Coronary artery (tissue), 2 donors: ENCODE measurements at places on chromosomes 6 and 20.
A peak's percentile ranks its signal among the peaks of the same experiment; 100 is the strongest.

GRCh38 chr6:34195726-34196115 is 41.0 kb upstream of the HMGA1 start:
- no peak for DNase-seq

- DNase-seq: peak; percentile 38
Measured at GRCh38 chr6:43744931-43745727, 24.9 kb upstream of the VEGFA start.

DNA sequence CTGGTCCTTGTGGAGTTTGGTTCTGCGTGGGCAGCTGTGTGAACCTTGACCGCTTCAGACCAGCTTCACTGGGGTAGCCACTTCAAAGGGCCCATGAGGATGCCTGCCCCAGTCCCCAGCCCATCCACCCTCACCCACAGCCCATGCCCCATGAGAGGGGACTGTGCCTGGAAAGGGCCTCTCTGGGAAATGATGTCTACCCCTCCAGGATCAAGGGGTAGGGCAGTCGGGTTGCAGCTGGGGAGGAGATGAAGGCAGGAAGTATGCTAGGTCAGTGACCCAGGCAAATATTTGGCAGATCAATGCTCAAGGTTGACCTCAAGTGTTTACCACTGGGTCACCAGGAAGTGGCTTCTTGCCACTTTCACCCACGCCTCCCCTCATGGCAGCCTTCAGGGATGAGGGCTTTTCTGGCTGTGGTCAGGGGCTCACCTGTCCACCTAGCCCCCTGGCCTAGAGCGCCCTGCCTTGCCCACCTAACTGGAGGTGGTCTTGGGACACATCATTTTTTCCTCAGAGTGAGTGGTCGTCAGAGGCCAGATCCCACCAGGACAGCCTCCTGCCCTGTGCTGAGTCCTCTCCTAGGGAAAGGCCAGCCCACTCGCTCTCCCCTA is 109.5 kb downstream of the SNX5 start:
- no peak for DNase-seq

DNA sequence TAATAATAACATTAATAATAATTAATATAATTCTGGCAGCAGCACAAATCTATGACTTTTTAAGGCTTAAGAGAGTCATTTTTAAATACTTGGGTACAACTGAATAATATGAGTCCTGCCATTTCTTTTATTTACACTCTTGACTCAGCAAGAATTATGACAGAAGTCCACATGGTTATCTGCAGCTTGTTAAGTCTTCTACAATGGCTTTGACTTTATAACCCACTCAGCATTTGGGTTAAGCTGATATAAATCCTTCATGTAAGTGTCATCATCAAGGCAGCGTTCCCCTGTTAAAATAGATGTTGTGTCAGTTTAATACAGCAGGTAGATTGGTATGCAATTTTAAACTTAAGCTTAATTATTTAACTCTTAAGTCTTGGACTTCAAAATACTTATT is 131.7 kb downstream of the ARHGAP18 start:
- DNase-seq: no peak

- peak; percentile 65 for DNase-seq
Measured at GRCh38 chr6:158624684-158625682, 19.6 kb downstream of the DYNLT1 start.

GRCh38 chr6:73565767-73566485 is 45.1 kb upstream of the EEF1A1 start:
- DNase-seq: no peak

DNA sequence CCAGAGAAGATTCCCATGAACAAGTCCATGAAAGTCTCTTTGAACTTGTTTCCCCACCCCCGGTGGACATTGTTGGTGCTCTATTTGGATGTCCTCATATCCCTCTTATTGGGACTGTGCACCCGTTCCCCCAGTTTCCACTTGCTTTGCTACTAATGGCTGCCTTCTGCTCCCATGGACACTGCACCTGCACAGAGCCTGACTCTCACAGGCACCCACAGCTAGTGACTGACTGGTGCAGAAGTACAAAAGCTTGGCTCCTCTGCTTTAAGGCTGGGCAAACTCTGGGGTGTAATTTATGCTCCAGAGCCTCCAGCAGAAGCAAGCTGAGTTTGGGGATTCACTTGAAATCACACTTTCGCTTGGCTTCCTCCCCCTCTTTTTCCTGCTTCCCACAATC is 239.9 kb upstream of the BTBD3 start:
- DNase-seq: no peak

DNA sequence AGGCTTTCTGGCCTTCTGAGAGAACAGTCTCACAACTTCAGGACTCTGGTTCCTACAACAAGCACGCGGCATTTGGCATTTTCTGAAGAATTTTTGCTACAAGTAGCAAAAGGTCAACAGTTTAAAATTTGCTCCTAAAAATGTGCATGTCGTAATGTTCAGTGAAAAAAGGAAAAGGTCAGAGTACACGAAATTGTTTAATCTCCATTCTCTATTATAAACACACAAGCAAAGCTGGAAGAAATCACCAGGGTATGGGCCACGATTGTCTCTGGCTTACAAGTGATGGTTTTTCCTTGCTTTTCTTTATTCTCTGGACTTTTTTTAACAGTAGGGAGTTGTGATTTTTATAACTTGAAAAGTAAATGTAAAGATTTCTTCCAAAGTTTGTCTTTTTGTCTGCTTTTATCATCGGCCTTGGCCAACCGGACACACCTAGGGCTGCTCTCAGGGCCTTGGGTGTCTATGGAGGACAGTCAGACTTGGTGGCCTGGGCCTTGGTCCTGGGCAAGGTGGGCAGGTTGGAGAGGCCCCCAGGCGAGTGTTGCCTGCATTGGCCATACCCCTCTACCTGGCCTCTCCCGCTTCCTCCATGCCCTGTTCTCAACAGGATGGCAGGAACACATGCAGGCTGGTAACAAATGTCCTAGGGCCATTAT is 32.4 kb downstream of the PLEKHG1 start:
- DNase-seq: no peak

- no peak for DNase-seq
Measured at GRCh38 chr6:72865467-72865866, 243.6 kb downstream of the KCNQ5 start.

- no peak for DNase-seq
Measured at GRCh38 chr20:64229507-64230061, 26.0 kb upstream of the PCMTD2 start.

DNA sequence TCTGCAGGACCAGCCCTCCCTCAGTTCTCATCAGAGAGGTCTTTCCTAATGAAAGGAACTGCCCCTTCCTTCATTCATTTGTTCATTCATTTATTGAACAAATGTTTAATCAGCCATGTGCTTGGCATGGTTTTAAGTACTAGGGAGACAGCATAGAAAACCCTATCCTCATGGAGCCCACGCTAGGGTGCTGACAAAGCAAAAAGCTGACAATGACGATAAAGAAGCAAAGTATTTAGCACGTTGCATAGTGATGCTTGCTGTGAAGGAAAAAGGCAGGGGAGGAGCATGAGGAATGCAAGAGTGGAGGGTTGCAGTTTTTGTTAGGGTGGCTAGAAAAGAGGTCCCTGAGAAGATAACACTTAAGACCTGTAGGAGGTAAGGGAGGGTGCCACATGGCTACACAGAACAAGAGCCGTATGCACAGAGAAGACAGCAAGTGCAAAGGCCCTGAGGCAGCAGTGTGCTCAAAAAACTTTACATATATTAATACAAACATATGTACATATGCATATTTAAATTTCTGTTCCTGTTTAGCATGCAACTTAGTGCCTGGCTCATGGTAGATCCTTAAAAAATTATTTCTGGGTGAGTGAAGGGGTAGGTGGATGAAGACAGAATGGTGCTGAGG is 98.9 kb downstream of the EYA2 start:
- DNase-seq: no peak

GRCh38 chr6:170137176-170137891 is 153.5 kb downstream of the DLL1 start:
- DNase-seq: peak; percentile 53

DNA sequence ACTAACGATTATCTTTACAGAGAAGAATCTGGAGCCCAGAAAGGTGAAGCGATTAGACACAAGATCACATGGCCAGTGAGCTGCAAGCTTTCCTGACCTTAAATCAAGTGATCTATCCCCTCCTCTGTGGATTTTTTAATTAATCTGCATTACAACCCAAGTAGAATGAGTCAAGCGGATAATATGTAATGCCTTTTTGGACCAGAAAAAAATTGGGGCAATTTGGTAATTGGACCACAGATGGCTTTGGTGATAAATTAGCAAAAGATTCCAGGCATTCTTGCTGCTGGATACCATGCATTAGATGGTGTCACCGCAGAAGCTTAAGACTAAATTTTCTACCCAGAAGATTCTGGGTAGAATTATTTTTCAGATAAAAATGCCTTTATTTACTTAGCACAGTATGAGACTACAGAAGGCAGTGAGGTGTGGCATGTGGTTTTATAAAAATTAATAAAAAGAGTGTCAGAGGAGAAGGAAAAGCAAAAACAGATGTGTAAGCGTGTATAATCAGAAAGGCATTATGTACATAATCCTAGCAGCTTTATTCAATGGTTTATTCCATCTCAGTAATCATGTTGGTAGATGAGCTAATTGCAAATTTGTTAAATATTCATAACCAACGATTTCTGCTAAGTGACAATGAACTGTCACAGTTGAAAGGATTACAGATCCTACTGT is 53.9 kb upstream of the PCSK2 start:
- DNase-seq: no peak

GRCh38 chr6:22590423-22590822 is 21.1 kb downstream of the HDGFL1 start:
- DNase-seq: no peak

- no peak for DNase-seq
Measured at GRCh38 chr6:44558832-44559251, 171.3 kb downstream of the CDC5L start.

DNA sequence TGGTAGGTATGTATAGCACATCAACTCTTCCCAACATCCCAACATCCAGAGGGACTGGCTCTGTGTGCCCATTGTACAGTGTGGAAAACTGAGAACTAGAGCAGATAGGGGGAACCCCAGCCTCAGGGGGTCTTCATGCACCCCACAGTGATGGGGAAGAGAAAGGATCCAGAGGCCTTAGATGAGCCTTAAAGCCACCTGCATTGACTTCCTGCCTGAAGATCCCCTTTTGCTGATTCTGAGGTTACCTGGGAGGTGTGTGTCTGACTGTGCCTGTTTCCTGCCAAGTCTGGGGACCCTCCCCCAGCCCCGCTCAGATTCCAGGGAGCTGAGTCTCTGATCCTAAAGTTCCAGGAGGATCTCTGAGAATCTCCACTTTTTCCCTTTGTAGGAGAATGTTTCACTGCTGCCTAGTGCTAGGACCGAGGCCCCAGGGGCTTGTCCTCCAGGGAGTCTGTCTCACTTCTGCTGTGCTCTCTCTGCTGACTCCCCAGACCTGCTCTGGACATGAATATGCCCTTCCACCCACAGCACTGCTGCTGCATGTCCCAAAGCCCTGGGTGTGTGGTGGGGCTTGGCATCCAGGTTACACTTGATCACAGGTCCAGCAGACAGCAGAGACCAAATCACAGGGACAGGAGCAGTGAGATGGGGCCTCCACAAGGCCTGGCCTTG is 12.8 kb upstream of the PGC start:
- no peak for DNase-seq

GRCh38 chr6:6685249-6686040 is 96.9 kb downstream of the LY86 start:
- no peak for DNase-seq

GRCh38 chr20:6623989-6624388 is 143.5 kb upstream of the BMP2 start:
- no peak for DNase-seq

DNA sequence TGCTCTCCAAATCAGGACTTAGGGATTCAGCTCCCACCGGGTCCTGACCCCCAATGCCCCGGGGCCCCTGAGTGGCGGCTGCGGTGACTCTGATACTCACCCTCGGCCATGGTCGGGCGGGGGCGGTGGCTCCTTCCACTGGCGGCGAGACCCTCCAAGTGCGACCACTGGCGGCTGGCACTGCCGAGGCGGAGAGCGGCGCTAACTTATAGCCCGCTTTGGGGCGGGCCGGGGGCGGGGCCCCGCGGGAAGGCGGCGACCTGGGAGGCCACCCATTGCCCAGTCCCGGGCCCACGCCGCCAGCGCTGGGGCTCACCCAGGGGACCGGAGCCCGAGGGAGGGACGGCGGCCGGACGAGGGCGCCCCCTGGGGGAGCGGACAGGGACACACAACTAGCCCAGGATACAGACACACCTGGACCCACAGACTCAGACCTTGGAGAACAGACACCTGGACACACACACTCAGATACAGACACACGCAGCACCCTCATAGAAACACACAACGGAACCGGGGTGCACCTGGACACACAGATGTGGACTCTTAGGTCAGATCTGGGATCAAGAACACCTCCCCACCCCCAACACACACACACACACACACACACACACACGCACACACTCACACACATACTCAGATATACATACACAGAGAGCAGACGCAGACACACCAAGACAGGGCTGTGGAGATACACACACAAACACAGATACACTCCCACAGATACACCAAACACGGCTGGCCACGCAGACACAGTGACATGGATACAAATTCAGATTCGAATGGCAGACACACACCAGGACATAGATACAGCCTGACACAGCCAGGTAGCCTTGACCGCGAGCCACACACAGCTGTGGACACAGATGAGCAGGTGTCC is at the start of gene TGM2:
TSS of gene TGM2 (minus strand) at position 182 of the 877 bp plus-strand sequence. CDS start at position 110, 72 bp downstream.
- peak; percentile 91 for DNase-seq

GRCh38 chr20:51532577-51533191 is 9.8 kb downstream of the NFATC2 start:
- no peak for DNase-seq

GRCh38 chr6:19002976-19003560 is 615.9 kb downstream of the RNF144B start:
- no peak for DNase-seq

- no peak for DNase-seq
Measured at GRCh38 chr6:138944412-138944811, 43.6 kb downstream of the REPS1 start.

DNA sequence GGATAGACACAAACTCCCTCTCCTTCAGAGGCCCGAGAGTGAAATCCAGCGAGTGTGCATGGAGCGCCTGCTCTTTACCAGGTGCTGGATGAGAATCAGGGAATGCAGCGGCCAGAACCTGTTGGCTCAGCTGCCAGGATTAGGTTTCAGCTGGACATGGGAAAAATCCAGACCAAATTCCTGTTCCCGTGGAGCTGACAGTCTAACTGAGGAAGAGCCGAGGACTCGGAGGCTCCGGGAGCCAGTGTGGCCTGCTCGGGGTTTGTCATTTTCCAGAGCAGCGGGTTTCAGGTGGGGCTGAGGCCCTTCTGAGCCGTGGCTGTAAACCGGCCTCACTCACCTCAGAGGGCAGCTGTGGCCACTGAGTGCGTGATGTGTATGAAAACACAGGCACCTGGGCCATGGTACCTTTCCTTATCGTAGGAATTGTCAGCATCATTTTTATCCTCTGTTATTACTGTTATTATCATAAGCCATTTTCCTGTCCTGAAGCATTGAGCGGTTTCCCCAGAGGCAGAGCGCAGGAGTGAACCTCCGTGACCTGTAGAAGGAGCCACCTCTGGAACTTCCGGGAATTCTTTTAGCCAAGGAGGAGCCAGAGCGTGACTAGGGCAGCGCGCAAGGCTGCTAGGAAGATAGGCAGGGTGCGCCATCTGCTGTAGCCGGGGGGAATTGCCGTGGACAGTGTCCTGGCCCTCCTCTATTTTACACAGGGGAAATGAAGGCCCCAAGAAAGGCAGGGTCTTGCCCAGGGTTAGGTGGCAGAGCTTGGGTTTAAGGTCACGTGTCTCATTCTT is 27.3 kb downstream of the PKIG start:
- DNase-seq: peak; percentile 91
